ENCODE measurements at places on chromosomes 16 and 17.

DNA sequence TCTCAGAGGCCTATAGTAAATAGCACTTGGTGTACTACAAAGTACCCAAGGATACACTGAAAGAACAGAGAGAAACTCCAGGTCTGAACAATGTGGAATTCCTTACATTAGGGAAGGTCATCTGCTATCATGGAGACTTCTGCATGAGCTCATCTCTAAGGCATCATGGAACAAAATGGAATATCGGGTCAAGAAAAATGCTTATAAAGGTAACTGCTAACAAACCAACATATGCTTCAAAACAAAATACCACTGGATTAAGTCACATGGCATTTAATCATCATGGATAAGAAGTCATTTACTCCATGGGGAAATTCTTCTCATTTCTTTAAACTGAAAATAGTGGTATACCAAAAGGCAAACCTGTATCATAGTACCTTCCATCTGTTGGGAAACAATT lies 34.2 kb downstream of the TXNDC11 start:
- DNase-seq: peak; percentile 6

- DNase-seq: no peak
Measured at GRCh38 chr17:80510772-80511171, 33.9 kb upstream of the RPTOR start.

DNA sequence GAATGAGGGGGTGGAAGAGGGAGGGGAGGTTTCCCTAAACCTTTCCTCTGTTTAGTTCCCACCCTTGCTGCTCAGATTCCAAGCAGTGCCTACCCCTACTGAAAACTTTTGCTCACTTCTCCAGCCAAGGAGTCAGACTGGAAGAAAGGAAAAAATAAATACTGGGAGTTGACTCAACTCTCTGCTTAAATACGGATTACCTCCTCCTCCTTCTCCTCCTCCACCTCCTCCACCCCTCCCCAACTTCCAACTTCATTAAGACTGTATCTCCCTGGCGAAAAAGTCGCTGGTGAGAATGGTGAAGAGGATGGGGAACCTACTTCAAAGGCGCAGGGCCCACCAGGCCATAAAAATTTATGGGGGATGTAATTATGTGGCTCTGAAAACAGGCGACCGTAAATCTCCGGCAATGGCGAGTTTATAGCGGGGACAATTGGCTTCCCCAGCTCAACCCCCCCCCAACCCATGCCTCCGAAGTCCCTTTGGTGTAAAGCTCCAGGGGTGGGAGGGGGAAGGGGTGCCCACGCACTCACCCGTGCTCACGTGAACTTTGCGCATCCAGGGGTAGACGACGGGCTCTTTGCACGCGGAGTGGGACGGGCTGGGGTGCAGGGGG lies 712 bp downstream of the HOXB4 start:
- no peak for DNase-seq

GRCh38 chr17:50737118-50737698 lies 17.8 kb downstream of the LUC7L3 start:
- DNase-seq: no peak

- no peak for DNase-seq
Measured at GRCh38 chr16:57533431-57534336, 2.7 kb downstream of the CCDC102A start.

GRCh38 chr16:50297301-50298074 lies 31.1 kb downstream of the ADCY7 start:
- no peak for DNase-seq

- no peak for DNase-seq
Measured at GRCh38 chr16:84937196-84938005, 73.9 kb downstream of the ZDHHC7 start.

DNA sequence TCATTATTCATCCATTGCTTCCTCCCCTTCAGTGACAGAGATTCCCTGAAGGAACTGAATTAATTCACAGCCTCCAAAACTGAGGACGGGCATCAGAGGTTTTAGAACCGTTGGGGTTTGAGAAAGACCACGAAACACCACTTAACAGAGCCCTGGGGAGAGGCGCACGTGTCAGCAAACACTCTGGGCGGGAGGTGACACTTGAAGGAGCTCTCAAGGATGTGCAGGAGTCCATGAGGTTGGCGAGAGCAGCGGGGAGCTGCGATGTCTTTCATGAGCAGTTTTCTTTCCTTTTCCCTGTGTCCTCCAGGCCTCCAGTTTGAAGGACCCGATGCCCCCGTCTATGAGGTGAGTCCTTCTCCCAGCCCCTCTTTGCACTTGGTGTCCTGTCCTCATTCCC lies 23.7 kb downstream of the B4GALNT2 start:
- DNase-seq: no peak

- no peak for DNase-seq
Measured at GRCh38 chr16:85193115-85193493, 80.8 kb upstream of the CIBAR2 start.

GRCh38 chr17:74502861-74503260 lies 28.4 kb downstream of the CD300LB start:
- DNase-seq: no peak

- DNase-seq: peak; percentile 39
Measured at GRCh38 chr17:79905832-79906231, 66.6 kb upstream of the CBX4 start.

GRCh38 chr16:54475019-54475601 lies 188.5 kb upstream of the IRX3 start:
- no peak for DNase-seq

DNA sequence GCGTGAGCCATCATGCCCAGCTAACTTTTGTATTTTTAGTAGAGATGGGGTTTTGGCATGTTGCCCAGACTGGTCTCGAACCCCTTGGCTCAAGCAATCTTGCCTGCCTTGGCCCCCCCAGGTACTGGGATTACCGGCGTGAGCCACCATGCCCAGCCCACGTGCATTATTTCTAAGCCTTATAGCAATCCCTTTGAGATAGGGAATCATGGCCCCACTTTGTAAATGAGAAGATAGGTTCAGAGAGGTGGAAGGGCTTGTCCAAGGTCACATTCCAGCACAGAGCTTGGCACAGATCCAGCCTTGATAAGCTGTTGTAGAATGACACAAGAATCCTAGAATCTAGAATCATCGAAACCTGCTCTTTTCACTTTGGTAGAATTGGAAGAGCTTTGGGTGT lies 4.2 kb upstream of the PYCARD start:
- DNase-seq: no peak

DNA sequence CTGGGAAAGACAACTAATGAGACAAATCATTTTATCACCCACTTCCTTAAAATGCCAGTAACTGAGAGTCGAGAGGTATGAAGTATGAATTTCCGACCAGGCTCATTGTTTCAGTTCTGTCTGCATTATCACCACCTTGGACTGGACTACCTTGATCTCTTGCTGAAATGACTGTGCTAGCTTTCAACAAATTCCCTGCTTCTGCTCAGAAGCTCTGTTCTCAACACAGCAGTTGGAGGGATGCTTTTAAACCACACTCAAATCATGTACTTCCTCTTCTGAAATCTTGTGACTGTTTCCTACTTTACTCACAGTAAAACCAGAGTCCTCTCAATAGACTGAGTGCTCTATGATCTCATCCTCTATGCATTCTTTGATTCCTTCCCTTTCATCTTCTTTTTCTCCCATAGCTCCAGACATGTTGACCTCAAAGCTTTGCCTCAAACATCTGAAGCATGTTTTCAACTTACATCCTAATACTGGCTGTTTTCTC lies 195.8 kb downstream of the KCNJ2 start:
- DNase-seq: peak; percentile 16

DNA sequence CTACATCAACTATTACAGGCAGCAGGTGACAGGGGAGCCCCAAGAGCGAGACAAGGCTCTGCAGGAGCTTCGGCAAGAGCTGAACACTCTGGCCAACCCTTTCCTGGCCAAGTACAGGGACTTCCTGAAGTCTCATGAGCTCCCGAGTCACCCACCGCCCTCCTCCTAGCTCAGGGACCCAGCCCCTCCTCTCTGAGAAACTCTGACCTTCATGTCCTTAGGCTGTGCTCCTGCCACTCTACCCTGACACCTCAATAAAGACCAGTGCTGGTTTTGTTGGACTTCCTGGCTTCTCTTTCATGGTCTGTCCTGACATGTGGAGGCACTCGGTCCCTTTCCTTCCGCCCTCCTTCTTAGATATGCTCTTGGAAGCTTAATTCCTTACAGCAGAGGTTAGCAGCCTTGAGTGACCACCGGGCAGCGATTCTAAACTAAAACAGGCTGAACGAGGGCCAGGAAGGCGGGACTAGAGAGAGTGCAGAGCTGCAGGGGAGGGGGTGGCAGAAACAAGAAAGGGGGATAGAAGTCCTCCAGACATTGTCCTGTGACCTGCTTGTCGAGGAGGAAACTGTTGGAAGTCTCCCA lies 915 bp downstream of the AHSP start:
- no peak for DNase-seq

- peak; percentile 70 for DNase-seq
Measured at GRCh38 chr16:86653285-86654006, 75.1 kb downstream of the FOXL1 start.

- DNase-seq: no peak
Measured at GRCh38 chr17:75404731-75405364, 630 bp downstream of the GRB2 start.

- DNase-seq: peak; percentile 94
Measured at GRCh38 chr16:71426069-71426879, 15.6 kb downstream of the TLE7 start.

DNA sequence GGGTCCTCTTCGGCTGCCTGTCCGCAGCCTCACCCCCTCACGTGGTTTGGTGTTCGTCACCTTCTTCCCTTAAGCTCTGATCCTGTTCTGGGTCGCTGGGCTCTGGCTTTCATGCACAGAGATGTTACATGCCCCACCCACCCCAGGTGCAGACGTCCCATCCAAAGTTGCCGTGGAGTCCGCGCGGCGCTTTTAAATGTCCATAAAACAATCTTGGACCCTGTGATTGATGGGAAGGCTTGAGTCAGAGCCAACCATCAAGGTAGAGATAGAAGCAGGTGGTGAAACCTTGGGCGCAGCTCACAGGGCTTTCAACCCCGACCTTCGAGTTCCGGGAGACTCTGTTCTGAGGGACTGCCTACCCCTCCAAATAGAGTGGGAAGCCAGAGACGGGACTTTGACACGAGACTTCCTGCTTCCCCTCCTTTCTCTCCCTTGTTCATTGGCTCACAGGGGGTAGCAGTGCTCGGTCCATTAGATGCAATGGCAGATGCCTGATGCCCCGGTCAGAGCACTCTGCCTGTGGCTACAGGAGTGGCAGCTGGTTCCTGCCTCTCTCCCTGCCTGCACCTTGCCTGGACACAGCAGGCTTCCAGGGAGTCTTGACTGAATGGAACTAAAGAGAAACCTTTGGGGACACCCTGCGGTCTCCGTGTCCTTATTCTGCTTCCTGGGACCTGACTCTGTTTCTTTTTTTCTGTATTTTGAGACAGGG lies 4.0 kb downstream of the ENGASE start:
- no peak for DNase-seq

GRCh38 chr16:89192956-89193575 lies 7.3 kb downstream of the SLC22A31 start:
- peak; percentile 63 for DNase-seq

- DNase-seq: no peak
Measured at GRCh38 chr17:42484304-42484703, 25.6 kb downstream of the ATP6V0A1 start.

DNA sequence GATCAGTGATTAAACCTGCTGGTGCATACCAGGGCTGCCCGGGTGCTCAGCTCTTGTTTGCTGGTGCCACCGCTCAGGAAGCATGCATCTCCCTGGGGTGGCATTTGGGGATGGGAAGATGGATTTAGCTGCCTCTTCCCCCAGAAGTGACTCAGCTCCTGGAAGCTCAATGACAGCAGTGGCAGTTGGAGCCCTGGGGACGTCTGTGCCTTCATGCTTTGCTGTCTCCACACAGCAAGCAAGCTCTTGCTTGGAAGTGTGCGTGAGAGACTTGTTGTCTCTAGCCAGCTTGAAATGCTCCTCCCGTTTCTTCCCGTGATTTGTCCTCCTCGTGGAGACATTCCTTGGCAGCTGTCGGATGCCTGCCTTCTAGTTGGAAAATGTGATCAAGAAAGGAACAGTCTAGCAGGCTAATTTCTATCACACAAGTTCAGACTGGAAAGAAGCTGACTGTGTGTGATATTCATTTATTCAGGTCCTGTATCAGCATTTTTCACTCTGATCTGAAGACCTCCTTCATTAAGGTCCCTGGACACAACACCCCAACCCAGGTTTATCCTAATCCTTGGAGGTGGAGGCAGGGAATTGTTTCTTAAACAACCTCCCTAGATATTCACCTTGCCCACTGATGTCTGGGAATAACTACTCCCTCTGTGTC lies 73.0 kb downstream of the BMERB1 start:
- peak; percentile 79 for DNase-seq

DNA sequence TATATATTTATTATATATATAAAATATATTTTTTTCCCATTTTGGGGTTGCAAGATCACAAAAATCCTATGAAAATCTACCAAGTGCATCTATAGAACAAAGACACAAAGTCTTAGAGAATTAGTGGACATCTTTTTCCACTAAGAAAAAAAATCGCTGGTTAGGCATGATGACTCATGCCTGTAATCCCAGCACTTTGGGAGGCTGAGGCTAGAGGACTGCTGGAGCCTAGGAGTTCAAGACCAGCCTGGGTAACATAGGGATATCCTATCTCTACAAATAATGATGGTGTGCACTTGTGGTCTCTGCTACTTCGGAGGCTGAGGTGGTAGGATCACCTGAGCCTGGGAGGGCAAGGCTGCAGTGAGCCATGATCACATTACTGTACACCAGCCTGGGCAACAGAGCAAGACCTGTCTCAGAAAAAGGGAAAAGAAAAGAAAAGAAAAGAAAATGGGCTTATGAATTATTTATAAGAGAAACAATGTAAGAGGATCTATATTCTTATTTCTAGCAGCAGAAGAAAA lies 185.1 kb upstream of the PSMD7 start:
- DNase-seq: no peak

DNA sequence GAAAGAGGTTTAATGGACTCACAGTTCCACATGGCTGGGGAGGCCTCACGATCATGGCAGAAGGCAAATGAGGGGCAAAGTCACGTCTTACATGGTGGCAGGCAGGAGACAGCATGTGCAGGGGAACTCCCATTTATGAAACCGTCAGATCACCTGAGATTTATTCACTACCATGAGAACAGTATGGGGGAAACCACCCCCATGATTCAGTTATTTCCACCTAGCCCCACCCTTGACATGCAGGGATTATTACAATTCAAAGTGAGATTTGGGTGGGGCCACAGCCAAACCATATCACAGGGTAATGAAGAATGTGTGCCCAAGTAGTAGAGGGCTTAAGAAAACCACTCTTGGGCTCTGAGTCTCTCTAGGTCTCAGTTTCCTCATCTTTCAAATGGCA lies 85.1 kb downstream of the PRKCB start:
- no peak for DNase-seq

DNA sequence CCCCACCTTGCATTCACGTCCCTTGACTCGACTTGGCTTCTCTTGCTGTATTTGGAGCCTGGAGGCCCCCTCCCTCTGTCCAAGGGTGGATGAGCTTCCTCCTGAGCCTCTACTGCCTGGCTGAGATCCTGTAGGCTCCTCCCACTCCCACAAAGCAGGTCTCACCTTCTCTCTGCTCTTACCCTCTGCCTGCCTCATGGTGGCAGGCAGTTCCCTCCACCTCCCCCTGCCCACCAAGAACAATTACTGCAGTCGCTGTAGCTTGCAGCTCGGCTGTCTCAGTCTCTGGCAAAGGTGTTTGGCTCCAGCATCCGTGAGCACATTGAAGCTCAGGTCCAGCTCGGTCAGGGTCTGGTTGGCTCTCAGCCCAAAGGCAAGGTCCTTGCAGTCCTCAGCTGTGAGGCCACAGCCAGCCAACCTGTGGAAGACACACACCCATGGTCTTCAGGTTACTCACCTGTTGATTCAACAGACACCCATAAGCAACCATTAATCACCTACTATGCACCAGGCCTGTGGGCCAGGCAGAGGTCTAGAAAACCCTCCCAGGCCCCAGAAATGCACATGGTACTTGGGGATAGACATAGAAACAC lies 42.6 kb downstream of the NLRP1 start:
- DNase-seq: no peak

- DNase-seq: no peak
Measured at GRCh38 chr17:64061178-64061898, 40.9 kb upstream of the ICAM2 start.

Measured in brain microvascular endothelial cell (primary cell).